ENCODE measurements at places on chromosomes 6 and 20. TPM values are rescaled to one million over a fixed set of nuclear protein-coding genes. Genes with fewer than 3 reads are reported as not detected.

The CASS4 gene
- total RNA-seq: under 0.01 TPM

The CLDN20 gene
- not detected for total RNA-seq

The TRIM15 gene
- not detected for total RNA-seq

The BIRC7 gene
- under 0.01 TPM for total RNA-seq

The TRIM31 gene
- not detected for total RNA-seq

The GGT7 gene
- 12.7 TPM for total RNA-seq

The EEF1A2 gene
- not detected for total RNA-seq

The ANKRD66 gene
- total RNA-seq: not detected

The ERVFRD-1 gene
- total RNA-seq: not detected
